Cerebellar nuclear complex (tissue), 1 donor: ENCODE measurements at places on chromosomes 6 and 20.

DNA sequence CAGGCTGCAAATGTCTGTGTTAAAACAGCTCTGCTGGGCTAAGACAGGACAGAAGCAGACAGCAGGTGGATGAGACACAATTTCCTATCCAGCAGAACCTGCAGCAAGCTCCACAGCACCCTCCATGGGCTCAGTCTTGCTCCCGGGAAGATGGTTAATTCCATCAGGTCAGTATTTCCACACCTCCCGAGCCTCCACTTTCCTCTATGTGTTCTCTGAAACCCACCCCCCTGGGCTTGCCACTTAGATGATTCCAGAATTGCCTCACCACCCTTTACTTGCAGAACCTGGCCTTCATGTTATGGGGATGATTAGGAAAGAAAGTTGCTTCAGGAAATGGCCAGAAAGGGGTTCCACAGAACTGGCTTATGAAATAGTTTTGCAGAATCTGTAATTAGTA is 43.8 kb downstream of the ERMARD start:
- DNase-seq: no peak

GRCh38 chr20:54189630-54190029 is 15.8 kb upstream of the CYP24A1 start:
- DNase-seq: no peak

DNA sequence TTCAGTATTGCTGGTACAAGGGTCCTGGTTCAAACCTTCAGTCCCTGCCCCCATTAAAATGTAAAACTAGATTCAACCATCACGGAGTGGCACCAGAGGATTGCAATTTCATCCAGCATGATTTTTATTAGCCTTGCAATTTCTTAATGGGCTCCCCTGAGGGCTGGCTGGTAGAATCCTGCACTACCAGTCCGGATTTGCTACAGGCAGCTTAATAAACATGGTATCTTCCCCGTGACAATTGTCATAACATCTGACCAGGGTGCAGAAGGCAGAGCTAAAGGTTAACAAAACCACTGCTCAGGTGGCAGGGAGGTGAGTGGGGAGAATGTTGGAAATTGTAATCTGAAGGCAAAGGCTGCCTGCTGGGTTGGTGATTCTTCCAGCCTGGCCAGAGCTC is 94.5 kb downstream of the PKHD1 start:
- DNase-seq: no peak

DNA sequence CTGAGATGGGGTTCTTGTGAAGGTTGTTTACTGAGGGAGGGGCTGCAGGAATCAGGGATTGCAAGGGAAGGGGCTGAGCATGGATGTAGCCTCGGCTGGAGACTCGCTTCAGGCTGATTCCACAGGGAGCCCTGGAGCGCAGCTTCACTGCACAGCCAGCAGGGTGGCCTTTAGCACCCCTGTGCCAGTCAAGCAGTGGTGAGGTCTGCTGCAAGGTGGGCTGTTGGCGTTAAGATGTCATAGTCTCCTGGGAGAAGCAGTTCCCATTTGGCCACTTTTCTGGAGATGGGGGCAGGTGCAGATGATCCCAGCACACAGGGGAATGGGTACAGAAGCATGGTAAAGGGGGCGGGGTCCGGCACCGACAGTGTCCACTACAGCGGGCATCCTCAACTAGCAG is 126.3 kb downstream of the TOX2 start:
- DNase-seq: no peak

- DNase-seq: no peak
Measured at GRCh38 chr6:35620706-35621105, 68.0 kb downstream of the FKBP5 start.
